ENCODE measurements at places on chromosomes 2 and 18.

- no peak for DNase-seq
Measured at GRCh38 chr2:233083782-233084181, 23.6 kb downstream of the INPP5D start.

DNA sequence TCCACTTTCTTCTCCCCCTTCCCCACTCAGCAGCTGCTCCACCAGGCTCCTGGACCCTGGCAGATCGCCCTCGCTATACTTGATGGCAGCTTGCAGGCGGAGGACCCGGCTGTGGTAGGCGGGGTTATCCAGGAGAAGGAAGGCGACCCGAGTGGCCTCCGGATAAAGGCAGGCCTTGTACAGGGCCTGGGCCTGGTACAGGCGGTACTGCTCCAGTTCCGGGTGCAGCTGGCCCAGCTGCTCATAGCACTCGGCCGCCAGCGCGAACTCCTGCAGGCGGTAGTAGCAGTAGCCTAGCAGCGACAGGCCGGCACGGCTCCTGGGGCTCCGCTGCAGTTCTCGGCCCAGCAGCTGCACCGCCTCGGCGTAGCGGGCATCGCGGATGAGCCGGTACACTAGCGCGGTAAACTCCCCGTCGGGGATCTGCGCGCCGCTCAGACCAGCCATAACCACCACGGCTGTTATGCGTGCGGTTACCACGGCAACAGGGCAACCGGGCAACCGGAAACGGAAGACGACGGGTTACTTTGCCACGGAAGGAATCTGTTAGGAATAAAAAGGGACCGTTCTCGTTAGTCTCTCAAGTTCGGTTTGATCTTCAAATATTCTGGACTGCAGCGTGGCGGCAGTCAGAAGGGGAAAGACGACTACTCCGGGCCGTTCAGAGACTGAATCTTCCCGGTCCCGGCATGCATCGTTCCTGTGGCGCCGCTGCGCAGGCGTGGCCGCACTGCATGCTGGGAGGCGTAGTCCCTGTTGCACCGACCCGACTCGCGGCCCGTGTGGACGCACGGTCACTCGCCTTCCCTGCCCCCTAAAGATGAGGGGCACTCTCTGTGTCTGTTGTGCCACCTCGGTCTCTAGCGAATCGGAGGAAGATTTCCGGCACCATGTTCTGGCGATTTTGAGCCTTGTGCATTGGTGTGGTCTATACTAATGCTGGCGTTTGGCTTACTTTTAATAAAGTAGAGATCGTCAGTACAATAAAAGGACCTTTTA is 226.0 kb downstream of the AGPS start:
- peak; percentile 95 for DNase-seq

- no peak for DNase-seq
Measured at GRCh38 chr18:13416848-13417247, 198.3 kb downstream of the LDLRAD4 start.

GRCh38 chr2:171547720-171548119 is 25.4 kb downstream of the CYBRD1 start:
- no peak for DNase-seq

DNA sequence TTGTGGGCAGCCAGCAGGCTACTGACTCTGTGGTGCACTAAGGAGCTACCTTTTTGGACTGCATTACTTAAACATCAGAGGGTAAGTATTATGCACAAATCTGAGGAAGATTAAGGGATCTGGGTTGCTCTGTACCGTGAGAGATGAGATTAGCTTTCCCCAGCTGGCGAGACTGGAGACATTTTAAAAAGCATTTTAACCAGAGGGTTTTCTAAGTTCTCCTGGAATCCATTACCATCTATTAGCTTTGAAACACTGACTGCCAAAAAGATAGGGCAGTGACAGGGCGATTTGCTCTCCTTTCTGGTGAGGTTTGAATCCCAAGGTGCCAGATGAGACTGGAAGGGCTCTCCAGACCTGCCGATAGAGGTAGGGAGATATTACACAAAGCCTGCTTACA is 63.2 kb downstream of the LYPD6 start:
- DNase-seq = no peak

DNA sequence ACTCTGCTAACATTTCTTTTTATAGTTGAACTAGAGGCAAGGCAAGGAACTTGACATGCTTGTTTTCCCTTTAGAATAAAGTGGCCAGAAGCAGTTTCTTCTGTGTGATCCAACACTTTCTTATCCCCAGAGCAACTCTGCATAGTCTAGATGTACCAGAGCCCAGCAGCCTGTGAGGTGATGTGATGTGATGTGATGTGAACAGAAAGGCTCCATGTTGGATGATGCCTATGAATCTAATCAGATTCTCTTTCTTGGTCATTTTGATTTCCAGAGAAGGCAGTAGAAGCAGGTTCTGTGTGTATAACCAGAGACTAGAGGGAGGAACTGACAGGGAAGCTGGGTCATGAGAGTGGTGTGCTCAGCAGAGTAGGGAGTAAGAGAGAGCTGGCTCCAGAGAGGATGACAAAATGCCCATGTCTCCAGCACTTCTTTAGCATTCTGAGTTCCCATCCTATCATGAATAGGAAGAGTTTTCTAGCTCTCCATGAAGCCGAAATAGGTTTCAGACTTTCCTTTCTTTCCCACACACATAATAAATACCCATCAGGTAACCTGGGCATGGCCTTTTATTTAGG is 31.0 kb upstream of the PTH2R start:
- no peak for DNase-seq

GRCh38 chr18:24674200-24674599 is 213.8 kb downstream of the HRH4 start:
- DNase-seq = no peak

- DNase-seq = no peak
Measured at GRCh38 chr2:85801871-85802270, 48.1 kb downstream of the ATOH8 start.

GRCh38 chr2:240622531-240623235 is 2.6 kb upstream of the GPR35 start:
- DNase-seq = peak; percentile 47

DNA sequence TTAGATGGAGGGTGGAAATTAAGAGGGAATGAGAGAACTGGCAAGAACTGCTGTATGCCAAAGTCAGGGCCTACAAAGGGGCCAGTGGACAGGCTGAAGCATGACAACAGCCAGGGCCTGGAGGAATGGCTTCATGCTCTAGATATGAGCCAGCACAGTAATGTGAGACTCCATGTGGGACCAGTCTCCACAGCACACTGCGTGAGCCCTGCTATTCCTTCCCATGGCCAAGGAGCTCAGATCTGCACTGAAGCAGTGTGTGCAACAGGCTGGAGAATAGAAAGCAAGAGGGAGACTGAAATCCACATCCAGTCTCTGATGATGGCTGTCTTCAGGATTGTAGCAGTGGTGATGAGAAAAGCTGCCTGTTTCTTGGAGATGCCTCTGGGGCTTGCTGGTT is 162.8 kb downstream of the TPGS2 start:
- DNase-seq = no peak

DNA sequence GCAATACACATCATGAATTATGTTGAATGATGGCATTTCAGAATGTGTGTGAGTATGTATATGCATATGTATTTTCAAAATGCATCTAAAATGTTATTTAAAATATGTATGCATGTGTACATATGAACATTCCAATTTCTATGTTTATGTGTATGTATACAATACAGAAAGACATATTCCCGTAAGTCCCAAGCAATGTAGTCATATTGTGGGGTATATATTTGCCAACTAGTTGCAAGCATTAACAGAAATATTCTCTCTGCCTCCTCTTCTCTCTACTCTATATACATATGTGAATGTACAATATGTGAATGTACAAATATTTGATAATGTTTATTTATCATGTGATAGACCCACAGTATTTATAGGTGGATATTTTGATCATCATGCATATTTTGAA is 345.8 kb upstream of the ZEB2 start:
- DNase-seq = no peak

DNA sequence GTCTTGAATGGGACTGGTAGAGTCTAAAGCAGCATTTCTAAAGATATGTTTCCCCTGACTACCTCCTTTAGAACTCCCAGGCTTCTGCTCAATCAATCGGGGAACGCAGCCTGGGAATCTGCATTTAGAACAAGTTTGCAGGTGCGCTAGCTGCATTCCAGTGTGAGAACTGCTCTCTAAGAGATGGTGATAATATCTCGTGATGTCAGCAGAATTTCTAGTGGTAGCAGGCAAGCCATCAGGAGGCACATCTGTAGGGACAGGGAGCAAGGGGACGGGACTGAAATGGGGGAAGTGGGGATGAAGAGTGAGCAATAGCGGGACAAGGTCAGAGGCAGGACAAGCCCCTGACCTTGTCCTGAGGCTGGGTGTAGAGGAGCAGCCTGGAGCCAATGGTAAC is 120.3 kb upstream of the DNMT3A start:
- no peak for DNase-seq

DNA sequence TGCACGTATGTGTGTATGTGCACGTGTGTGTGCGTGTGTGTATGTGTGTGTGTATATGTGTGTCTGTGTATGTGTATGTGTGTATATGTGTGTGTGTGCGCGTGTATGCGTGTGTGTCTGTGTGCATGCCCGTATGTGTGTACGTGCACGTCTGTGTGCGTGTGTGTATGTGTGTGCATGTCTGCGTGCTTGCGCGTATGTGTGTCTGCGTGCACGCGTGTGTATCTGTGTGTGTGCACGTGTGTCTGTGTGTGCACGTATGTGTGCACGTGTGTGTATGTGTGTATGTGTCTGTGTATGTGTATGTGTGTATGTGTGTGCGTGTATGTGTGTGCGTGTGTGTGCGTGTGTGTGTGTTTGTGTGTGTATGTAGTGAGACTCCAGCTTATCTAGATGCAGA is 97.5 kb upstream of the SPATS2L start:
- no peak for DNase-seq

All from endodermal cell (in vitro differentiated cells).